ENCODE measurements at places on chromosomes 7 and 10.
A peak's percentile ranks its signal among the peaks of the same experiment; 100 is the strongest.

- DNase-seq: no peak
Observed at GRCh38 chr7:4742051-4742573, 33.3 kb upstream of the AP5Z1 start.

DNA sequence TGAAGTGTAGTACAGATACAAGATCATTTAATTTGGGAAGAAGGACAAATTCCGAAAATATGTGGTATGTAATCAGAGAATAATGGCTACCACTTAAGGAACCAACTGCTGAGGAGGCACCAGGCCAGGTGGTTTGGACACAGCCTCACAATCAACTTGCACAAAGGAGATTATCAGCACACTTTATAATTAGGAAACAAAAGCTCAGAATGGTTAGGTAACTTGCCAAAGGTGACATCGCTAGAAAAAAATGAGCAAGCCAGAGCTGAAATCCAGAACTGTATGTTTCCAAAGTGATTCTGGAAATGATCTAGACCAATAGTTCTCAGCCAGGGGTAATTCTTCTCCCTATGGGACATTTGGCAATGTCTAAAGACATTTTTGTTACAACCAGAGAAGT lies 36.6 kb downstream of the ERCC6 start:
- no peak for DNase-seq

DNA sequence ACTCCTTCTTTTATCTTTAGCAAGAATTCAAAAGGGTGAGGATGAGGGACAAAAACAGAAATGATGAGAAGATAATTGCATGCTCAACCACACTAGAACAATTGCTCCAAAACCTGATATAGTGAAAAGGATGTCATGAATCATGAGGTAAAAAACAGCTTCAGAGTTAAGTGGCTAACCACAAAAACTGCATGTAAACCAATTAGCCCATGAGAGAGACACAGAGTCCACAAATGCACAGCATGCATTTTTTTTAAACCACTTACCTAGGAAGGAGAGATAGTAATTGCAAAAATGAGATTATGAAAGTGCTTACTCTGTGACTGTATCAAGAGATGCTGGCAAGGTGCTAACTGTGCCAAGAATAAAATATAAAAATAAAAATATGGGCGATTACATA lies 132.9 kb downstream of the MBL2 start:
- no peak for DNase-seq

DNA sequence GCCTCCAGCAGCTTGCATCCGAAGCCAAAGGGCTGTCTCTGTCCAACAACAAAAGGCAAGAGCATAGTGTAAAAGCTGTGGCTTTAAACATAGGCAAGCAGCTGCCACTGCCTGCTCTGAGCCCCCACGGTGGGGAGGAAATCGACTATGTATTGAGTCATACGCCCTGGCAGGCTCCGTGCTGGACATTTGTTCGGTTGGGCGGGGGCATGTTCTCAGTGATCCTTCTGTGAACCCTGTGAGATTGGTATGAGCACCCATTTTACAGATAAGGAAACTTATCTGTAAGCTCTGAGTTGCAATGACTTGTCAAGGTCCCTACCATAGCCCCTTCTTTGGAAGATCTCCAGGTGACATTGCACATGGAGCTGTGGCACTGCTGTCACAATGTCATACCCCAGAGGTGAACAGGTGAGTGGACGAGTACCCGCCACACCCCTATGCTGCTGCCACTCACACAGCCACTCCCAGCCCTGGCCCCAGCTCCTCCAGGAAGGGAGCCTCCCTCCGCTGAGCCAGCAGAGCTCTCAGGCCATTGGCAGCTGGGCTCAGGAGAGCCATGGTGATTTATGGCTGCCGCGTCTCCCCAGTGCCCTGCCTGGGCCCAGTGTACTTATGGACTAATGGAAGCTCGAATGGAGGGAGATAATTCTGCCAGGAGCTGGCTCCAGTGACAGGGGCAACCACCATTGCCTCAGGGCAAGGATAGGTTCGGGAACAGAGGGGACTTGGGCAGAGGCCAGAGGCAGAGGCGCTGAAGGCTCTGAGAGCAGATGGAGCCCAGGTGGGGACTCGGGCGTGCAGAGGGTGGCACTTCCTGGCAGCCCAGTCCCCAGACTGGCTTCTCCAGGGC lies 43.7 kb downstream of the UNC5B start:
- DNase-seq: peak; percentile 74

GRCh38 chr7:108146070-108146842 lies 16.1 kb upstream of the LAMB4 start:
- peak; percentile 80 for DNase-seq

GRCh38 chr7:111041577-111041976 lies 49.4 kb upstream of the LRRN3 start:
- DNase-seq: no peak

DNA sequence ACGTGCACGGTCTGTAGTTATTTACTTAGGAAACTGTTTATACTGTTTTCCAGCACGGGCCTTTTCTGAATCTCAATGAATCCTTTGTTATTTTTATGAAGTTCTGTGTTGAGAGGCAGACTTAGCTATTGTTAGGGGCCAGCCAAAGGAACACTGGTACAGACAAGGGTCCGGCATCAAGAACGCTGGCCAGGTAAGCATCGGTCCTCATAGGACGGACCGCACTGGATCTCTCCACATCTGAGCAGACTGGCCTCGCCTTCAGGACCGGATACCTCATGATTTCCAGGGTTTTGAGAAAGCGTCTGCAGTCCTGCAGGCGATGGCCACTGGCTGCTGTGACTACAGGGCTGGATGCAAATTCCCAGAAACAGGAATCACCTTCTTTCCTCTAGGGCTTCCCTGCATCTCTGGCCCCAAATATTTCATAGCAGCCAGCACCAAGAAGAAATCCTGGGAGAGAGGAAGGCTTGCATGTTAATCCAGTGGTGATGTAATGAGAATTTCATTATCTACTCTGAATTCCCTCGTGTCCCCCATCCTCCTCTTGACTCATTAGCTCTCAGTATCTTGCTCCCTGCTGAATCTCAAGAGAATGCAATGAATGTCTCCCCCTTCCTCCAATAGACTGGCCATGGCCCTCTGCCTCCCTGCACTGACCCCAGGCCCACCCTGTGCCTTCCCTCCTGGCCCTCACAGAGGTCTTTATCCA lies 325.4 kb upstream of the NPVF start:
- DNase-seq: no peak

DNA sequence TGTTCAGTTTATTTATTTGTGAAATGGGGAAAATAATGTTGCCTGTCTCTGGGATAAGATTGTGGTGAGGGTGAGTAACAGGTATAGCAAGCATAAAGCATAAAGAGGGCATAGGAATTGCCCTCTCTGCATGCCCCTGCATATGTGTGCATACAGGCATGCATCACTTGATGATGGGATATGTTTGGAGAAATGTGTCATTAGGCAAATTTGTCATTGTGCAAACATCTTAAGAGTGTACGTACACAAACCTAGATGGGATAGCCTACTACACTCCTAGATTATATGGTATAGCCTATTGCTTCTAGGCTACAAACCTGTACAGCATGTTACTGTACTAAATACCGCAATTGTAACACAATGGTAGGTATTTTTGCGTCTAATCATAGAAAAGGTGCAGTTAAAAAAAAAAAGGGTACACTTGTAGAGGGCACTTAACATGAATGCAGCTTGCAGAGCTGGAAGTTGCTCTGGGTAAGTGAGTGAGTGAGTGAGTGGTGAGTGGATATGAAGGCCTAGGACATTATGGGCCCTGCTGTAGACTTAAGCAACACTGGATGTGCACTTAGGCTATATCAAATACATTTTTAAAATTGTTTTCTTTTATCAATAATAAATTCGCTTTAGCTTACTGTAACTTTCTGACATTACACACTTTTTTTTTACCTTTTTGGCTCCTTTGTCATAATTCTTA lies 386.5 kb upstream of the ANKRD30A start:
- DNase-seq: no peak

GRCh38 chr10:61990761-61991135 lies 89.2 kb downstream of the ARID5B start:
- no peak for DNase-seq

GRCh38 chr7:21260939-21261338 lies 166.9 kb upstream of the SP4 start:
- no peak for DNase-seq

- no peak for DNase-seq
Observed at GRCh38 chr10:128059266-128059981, 66.8 kb downstream of the MKI67 start.

GRCh38 chr10:7527468-7527867 lies 116.6 kb upstream of the SFMBT2 start:
- DNase-seq: no peak

DNA sequence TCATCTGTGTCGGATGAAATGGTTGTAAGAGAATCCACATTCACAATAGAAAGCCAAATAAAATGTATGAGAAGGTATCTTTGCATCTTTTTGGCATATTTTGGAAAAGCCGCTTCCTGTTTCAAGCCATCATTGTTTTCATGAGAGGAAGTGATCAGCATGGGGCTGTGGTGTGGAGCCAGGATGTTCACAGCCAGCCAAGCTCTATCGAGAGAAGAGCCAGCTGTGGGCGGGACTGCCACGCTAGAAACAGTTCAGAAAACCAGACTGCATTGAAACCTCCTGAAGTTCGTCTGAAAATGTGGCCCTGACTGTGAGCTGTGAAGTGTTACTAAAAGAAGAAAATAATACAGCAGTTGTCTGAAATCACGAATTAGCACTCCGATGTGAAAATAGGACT lies 21.2 kb upstream of the NPS start:
- DNase-seq: no peak

DNA sequence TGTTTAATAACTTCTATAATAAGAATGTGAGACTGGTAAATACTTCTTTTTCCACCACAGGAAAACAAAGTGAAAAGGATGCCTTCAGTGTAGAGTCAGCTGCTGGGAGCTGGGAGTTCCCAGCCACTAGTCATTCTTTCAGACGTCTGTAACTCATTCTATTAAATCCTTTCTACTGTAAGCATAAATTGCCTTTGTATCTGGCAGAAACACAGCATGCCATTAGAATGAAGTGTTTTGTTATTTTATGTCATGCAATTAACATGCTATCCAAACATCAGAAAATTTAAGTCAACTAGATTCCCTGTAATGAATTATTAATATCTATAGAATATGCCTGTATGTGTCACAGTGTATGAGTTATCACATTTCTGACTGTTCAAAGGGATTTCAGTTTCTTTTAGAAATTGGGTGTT lies 14.3 kb downstream of the BPGM start:
- DNase-seq: peak; percentile 61

DNA sequence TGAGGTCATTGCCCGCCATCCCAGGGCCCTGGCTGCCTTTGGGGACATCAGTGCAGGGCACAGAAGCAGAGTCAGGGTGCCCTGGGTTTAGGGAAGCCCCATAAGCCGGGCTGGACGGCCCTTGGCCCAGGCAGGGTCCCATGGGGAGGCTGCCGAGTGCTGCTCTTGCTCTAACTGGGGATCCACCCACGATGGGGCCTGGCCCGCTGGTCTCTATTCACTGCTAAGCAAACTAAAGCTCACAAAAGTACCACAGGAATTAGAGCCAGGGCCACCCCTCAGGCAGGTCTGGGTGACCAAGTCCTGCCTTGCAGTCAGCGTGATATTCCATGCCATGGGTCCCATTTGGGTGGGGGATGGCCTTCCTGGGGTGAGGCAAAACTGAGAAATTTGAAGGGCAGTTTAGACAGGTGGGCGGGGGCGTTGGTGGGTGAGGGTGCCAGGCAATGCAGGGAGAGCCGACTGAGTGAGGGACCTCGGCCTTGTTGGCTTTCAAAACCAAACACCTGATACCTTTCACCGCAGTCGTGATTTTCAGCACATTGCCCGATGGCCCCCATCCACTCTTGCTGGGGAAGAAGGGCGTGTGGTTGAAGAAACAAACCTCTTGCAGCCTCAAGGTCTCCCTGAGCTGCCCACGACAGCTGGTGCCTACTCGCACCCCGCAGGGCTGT lies 92.8 kb upstream of the PPIF start:
- DNase-seq: no peak

- peak; percentile 16 for DNase-seq
Observed at GRCh38 chr10:19815731-19816410, 361 bp upstream of the PLXDC2 start.

GRCh38 chr10:78353636-78354035 lies 320.0 kb downstream of the RPS24 start:
- DNase-seq: no peak

DNA sequence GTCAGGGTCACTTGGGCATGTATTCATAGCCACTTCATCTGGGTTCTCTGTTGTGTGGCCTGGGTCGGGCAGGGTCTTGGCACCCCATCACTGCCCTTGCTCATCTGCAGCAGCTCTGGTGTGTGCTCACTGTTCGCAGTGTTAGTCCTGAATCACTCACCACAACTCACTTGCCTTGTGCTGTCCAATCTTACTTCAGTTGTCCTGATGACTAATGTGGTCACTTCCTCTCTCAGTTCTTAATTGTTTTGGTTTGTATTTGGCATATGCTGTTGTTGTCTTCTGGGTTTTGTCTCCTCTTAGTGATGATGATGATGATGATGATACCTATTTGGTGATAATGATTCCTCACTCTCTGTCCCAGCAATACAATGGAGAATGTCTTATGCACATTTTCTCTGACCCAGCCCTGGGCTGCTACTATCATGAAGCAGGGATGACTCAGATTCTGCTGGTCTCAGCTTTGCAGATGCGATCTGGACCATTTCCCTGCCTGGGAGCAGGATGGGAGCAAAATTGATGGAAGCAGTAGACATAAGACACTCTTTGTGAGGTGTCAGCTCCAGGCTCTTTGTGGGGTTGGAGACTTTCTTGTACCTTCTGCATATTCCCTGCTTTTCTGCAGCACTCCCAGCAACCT lies 17.0 kb downstream of the ADRA2A start:
- DNase-seq: no peak

DNA sequence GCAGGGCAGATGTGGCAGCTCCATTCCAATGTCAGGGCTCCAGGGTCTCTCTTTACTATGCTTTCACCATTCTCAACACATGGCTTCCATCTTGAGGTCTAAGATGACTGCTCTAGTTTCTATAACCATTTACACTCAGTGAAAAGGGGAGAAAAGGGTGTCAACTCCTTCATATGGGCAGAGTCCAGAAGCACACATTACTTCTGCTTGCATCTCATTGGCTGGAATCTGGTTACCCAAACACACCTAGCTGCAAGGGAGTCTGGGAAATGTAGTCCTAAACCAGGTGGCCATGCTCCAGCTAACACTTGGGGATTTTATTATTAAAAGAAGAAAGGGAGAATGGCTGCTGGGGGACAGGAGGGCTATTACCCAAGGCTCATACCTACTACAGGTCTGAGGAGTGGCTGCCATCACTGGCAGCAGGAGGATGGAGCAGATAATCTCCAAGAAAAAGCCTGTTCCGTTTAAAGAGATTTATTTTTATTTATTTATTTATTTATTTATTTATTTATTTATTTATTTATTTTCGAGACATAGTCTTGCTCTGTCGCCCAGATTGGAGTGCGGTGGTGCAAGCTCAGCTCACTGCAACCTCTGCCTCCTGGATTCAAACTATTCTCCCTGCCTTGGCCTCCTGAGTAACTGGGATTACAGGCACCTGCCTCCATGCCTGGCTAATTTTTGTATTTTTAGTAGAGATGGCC lies 29.1 kb upstream of the LBX1 start:
- no peak for DNase-seq

DNA sequence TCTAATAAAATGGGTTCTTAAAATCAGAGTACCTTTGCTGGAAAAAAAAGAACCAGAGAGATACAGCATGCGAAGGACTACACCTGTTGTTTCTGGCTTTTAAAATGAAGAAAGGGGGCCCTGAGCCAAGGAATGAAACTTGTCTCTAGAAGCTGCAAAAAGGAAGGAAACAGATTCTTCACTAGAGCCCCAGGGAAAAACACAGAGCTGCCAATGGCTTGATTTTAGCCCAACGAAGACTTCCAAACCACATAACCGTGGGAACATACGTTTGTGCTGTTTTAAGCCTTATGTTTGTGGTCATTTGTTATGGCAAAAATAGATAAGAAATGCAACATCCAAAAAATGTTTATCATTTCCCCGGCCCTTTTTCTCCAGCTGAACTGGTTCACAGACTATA lies 780.0 kb downstream of the SORCS1 start:
- DNase-seq: no peak

Measured in AG04450 (cell line).